ENCODE measurements at places on chromosomes 6 and 20.
A peak's percentile ranks its signal among the peaks of the same experiment; 100 is the strongest.

DNA sequence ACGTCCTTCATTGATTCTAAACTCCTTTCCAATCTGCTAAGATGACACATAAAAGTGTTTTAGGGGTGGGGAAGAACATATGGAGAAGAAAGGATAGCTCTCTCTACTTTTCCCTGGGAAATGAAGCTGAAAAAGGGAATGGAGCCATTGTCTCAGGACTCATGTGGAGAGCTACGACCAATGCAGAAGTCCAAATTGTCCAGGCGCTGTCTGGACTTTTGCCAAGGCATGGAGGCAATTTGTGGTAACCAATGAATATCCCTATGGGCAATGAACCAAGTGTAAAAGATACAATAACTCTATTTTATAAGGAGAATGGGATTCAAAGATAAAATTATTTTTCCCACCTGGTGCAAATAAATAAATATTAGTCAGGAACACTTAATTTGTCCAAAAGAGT is 16.1 kb downstream of the FBXL4 start:
- DNase-seq, result no peak

- DNase-seq, result no peak
Measured at GRCh38 chr6:37320646-37321045, 33.1 kb upstream of the RNF8 start.

DNA sequence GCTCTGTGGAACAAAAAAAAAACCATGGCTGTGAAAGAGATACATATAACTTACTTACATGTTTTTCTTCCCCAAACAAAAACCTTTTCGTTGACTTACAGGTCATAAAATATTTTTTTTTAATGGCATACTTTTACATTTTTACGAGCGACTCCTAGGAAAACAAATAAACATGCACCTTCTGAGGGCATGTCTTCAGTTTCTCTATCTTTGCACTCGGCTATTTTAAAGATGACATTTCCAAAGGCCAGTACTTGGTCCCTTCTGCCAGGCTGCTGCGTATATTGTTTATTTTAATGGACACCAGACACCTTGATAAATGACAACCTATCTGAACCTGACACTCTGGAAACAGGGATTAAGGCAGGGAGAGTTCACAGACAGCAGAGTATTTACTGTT is 49.4 kb downstream of the PIGU start:
- DNase-seq, result no peak

- DNase-seq, result no peak
Measured at GRCh38 chr6:123089226-123089625, 93.2 kb downstream of the CLVS2 start.

GRCh38 chr6:43995137-43995536 is 132.1 kb downstream of the MRPL14 start:
- no peak for DNase-seq

DNA sequence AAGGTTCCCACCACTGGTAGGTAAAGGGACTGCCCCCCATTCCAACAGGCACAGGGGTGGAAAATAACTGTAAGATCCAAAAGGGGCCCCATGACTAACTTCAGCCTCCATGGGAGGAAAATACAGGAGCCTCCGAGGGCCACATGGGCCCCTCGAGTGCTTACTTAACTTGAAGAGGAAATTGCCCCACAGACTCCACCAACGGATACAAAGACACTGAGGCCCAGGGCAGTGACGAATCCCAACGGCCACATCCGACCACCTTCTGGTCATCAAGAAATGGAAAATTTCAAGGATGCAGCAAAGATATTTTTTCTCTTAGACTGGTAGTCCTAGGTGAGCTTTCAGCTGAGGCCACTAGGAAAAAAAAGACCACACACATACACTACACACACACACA is 116.0 kb upstream of the MRPS10 start:
- DNase-seq, result no peak

- DNase-seq, result no peak
Measured at GRCh38 chr6:40597301-40597700, 10.1 kb upstream of the LRFN2 start.

GRCh38 chr6:53648184-53648943 is 17.2 kb downstream of the KLHL31 start:
- DNase-seq, result no peak

DNA sequence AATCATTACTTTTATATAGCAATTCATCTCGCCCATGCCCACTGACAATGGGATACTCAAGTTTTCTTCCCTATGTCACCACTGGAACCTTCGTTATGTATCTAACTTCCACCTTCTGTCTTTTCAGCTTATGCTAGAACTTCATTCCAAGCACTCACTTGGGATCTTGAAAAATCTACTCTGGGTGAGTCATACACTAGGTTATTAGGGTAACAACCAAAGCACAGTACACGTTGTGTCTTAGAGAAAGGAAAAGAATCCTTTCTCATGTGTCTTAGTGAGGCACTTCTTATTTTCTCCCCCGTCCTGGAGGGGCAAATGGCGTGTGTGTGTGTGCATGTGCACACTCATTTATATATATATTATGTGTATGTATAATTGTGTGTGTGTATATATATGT is 18.3 kb upstream of the FAM162B start:
- no peak for DNase-seq

DNA sequence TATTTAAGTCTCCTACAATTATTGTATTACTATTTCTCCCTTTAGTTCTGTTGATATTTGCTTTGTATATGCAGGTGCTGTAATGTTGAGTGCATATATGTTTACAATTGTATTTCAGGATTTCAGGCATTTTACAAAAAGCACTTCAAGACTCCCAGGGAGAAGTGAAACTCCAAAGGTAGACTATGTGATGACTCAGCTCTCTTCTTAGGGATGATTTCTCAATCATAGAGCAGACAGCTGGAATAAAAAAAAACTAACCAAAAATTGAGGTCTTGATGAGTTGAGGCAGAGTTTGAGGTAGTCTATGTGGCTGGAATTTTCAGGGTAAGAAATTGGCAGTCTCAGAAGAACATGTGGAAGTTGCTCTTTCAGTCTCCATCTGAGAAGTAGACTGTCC is 786.1 kb downstream of the TFAP2A start:
- no peak for DNase-seq

DNA sequence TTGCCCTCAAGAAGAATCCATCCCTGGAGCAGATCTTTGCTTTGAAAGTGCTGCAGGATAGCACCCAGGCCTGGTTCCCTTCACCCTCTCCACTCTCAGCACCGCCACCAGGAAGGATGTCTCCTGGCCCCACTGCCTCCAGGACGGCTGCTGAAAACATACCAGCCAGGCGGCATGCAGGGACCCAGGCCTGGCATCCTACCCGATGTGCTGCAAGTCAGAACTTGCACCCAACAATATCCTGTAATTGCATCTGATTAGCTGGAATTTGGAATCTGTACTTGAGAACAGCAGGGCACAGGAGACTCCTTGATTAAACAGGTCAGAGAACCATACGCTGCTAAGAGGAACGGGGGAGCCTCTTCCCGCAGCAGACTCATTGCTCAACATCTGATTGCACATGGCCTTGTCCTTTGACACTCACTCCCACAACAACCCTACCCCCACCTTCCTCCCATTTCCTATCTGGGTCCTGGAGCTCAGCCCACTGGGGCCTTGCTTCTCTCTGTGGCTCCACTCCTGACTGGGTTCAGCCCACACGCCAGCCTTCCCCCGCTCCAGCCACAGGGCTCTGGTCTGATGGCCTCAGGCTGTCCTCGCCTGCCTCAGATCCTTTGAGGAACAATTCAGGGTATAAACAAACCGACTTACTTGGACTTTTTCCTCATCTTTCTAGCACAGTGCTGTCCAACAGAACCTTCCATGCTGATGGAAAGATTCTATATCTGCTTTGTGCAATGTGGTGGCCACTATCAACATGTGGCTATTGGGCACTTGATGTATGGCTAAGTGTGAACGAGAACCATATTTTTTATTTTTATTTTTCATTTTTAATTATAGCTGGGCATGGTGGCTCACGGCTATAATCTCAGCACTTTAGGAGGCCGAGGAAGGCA is 78.0 kb downstream of the FGD2 start:
- no peak for DNase-seq

- DNase-seq, result no peak
Measured at GRCh38 chr20:48740292-48740649, 87.5 kb downstream of the PREX1 start.

- no peak for DNase-seq
Measured at GRCh38 chr20:63156221-63156671, 59.7 kb downstream of the YTHDF1 start.

GRCh38 chr20:50710492-50711063 is 19.2 kb upstream of the RIPOR3 start:
- no peak for DNase-seq

DNA sequence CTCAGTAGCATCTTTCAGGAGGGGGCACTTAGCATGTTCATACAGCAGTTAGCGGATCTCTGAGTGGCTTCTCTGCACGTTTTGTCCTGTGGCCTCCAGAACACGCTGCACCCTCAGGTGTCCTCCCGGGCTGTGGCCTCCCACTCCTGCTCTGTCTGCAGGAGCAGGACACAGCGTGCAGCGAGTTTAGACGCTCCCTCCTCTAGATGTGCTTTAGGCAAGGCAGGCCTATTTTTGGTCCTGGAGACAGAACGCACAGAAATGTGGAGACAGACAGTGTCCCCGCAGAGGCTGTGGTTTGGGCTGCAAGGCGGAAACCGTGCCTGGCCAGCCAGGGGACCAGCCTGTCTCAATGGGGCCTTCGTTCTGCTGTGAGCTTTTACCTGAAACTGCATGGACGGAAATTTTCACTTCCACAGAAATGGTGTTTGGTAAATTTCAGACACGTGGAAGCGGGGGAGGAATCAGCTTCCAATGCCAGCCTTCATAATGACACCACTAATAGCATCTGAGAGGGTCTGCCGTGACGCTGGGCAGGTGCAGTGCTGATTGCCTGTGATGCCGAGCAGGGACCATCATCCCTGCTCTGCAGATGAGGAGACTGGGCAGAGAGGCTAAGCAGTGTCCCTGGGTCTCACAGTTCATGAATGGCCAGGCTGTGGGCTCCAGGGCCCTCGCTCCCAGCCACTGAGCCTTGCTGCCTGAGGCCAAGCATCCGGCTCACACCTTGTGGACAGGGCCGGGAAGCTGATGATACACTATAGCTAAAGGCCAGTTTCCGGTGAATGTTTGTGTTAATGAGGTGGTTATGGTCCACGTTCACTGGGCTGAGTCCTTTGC is 120.9 kb downstream of the SYCP2 start:
- DNase-seq, result no peak

DNA sequence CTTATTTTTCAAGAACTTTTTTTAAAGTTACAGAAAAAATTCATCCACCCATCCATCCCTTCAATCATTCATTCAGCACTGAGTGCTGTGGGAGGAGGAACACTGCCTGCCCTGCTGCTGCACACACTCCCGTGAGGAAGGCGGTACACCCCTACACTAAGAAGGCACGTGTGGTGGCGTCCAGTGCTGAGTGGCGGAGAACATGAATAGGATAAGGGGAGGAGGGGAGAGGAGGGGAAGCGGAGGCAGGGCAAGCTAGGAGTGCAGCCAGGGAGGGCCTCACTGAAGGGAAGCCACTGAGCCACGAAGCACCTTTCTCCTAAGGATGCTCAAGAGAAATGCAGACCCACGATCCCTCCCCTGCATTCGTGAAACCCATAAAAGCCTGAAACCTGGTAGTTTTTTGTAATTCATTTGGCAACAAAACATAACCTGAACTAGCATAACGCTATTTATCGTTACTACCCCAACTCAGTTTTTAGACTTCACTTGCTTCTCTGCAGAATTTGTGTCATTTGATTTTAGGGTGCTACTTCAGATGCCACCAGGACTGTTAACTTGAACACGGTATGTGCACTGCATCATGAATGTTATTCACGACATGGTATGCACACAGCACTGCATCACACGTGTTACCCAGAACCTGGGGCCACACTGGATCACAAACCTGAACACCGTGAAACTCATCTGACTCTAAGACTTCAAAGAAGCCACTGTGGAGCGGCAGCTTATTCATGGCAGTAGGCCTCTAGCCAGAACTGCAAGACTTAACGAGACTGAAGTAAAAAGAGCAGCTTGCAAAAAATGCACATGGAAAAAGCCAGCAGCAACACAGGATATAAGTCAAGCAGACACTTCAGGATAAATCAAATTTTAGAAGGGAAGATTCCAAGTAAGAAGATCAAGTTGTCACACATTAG is 3.5 kb downstream of the RNASET2 start:
- DNase-seq, result peak; percentile 34

GRCh38 chr20:43140726-43141125 is 49.0 kb downstream of the PTPRT start:
- DNase-seq, result no peak

DNA sequence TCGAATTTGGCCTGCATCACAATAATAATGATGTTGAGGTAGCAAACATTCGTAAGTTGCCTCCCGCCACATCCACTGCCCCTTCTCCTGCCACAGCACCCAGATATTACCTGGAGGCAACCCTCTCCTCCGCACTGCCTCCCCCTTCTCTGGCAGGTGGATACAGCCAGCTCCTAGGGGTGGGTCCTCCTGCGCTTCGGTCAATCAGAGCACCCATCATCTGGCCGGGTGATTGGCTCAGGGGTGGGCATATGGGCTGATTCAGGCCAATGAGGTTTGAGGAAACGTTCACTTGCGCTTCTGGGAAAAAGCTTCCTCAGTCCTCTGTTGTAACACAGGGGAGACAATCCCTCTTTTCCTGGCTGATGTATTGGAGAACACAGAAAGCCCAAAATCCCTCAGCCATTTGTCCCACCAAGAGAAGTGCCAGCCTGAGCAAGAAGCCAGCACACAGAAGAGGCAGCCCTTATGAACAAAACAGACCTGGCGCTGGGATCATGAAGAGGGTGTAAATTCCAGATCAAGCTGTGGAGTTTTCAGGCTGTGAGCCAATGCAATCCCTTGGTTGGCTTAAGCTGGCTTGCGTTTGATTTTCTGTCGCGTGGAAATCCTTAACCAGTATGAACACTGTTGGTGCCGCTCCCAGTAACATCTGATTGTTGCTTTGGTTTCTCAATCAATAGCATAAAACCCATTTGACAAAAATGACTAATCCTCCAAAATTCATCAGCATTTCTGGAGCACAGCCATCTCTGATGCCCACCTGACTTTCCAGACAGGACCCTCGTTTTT is 82.2 kb downstream of the PRDM1 start:
- DNase-seq, result no peak

GRCh38 chr6:1679688-1680068 is 70.0 kb downstream of the FOXC1 start:
- no peak for DNase-seq

DNA sequence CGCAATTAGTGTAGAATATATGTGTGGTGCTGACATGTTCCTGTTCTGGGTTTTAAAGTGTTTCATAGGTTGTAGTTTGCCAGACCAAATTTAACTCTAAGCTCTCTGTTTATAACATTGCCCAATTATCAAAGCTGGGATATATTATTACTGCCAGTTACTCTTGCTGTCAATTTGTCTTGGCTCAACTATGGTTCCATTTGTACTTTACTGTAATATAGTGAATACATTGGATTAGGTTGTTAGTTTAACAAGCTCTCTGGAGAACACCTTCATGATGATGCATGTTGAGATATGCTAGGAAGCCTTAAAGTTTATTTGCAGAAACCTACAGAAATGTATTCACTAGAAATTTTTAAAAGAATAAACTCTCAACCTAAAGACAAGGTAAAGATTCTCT is 259.6 kb downstream of the ZFAND3 start:
- DNase-seq, result no peak

- DNase-seq, result no peak
Measured at GRCh38 chr20:43972692-43973091, 58.0 kb downstream of the TOX2 start.

- no peak for DNase-seq
Measured at GRCh38 chr20:38406476-38406875, 28.7 kb downstream of the SNHG17 start.

GRCh38 chr6:144336900-144337299 is 51.8 kb downstream of the UTRN start:
- no peak for DNase-seq

- no peak for DNase-seq
Measured at GRCh38 chr6:89295981-89296380, 19.1 kb downstream of the GABRR2 start.

Measured in CD4-positive, alpha-beta T cell treated with Interleukin-10 for 1 hour (primary cell).